ENCODE measurements at places on chromosomes 16 and 17.

- no peak for DNase-seq
Observed at GRCh38 chr17:14353861-14354474, 53.1 kb downstream of the HS3ST3B1 start.

- no peak for DNase-seq
Observed at GRCh38 chr16:86732621-86733295, 154.4 kb downstream of the FOXL1 start.

- no peak for DNase-seq
Observed at GRCh38 chr17:14793237-14793636, 471.9 kb downstream of the PMP22 start.

- no peak for DNase-seq
Observed at GRCh38 chr17:43025766-43026537, 921 bp downstream of the RND2 start.

DNA sequence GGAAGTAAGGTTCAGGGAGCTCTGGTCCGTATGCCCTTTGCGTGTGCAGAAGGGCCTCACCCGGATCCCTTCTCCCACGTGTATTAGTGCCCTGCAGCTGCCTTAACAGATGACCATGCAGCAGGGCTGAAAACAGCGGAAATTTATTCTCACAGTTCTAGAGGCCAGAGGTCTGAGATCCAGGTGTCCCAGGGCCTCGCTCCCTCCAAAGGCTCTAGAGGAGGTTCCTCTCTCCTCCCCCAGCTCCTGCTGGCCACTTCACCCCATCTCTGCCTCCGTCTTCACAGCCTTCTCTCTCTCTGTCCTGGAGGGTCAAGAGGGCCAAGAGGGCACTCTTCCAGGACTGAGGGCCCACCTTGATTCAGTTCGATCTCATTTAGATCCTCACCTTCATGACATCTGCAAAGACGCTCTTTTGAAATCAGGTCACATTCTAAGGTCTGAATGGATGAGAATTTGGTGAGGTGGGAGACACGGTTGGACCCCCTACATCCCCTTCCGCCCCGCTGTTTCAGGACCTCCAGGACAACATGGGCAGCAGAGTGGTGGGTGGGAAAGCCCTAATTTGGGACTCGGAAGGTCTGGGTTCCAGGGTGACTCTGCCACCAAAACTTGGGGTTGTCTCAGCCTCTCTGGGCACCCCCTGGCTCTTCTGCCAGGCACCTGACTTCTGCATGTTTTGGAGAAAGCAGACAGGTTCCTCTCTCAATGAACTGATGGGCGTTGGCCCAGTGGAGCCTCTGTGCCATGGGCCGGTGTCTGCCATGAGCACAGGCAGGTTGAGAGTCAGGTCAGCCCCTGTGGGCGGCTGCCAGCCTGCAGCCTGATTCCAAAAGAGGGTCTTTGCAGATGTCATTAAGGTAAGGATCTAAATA lies 361.2 kb downstream of the SEC14L1 start:
- DNase-seq: no peak

DNA sequence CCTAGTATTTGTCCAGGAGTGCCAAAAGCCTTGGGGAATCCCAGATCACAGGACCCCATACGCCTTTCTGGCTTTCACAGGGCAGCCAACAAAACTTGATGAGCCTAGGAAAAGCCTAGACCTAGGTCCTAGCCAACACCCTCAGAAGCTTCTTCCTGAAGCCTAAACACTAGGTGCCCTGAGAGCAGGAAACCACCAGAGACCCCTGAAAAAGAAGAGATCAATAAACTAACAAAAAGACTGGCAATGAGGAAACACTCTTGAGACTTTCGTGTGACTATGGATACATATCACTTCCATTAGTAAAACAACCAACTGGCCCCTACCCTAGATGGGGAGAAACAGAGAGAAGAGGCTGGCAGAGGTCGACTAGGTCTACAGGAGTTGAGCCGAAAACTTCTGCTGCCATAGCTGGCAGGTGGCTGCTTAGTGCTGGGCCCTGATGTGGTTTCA lies 1.2 kb downstream of the ORMDL3 start:
- no peak for DNase-seq

Measured in HAP-1 (cell line).